ENCODE measurements at places on chromosomes 6 and 20. TPM values are rescaled to one million over a fixed set of nuclear protein-coding genes. Genes with fewer than 3 reads are reported as not detected.

Gene BPIFB4
- not detected for total RNA-seq

GRCh38 chr20:50041246-50041873, 58.6 kb downstream of the SNAI1 start:
- no peaks in the 10 kb centered on the region for H3K36me3 ChIP-seq
- no peaks in the 10 kb centered on the region for H3K27me3 ChIP-seq
- peak overlapping the region; percentile 32 for H3K4me3 ChIP-seq
- peak overlapping the region; percentile 86 for H3K27ac ChIP-seq
- peaks cover 12% of the 10 kb centered on the region for H3K4me1 ChIP-seq

Gene SAPCD1
- 11.1 TPM for total RNA-seq

DNA sequence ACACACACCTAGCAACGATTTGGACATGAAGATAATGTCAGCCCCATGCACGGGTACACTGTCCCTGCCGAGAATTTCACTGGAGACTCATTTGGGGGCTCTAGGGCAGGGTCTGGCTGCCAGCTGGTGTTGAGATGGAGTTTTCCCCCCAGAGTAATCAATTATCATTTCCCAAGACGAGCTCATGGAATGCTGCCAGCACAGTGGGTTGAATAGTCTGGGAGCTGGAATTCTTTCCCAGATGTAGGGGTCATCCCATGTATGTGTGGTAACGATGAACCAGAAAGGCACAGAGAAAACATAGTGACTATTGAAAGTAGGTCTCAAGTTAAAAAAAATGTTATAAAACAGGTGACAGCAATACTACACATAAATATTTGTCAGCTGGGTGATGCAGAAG, 579.9 kb downstream of the MAFB start:
- H3K4me1 ChIP-seq: no peaks in the 10 kb centered on the region
- no peak for DNase-seq
- no peaks in the 10 kb centered on the region for H3K27me3 ChIP-seq
- no peak overlapping the region for H3K4me3 ChIP-seq

Gene PI16
- 1.1 TPM for total RNA-seq

Gene ULBP3
- total RNA-seq: 0.69 TPM

DNA sequence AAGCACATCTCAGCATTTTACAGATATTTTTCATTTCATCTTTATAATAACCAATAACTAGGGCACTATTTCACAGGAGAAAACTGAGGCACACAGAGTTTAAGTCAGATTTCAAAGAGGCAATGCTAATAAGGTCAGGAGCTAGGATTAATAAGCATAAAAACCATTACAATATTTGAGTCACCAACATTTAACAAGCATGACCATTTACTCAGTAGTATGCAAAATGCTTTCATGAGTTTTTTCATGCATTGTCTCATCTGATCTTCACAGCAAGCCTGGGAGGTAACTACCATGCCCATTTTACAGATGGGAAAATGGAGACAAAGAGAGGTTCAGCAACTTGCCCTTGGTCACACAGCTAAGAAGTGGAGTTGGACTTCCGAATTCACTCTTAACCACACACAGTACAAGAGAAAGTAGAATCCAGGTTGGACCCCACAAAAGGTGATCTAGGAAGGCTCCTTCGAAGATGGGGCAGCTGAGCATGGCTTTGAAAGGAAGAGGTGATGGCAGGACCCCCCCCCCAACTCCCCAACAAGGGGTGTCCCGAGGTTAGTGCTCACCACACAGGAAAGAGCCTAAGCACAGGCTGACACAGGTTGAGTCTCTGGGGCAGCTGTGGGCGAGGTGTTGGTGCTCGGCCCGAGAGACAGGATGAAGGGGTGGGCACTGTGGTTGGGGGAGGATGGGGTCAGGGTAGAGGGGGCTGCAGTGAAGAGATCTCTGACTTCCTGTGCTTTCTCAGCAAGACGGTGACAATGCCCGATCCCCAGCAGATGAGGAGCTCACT, 108.8 kb downstream of the PREX1 start:
- peaks cover under 1% of the 10 kb centered on the region for H3K36me3 ChIP-seq
- no peaks in the 10 kb centered on the region for H3K27me3 ChIP-seq
- H3K27ac ChIP-seq: no peak overlapping the region
- no peak overlapping the region for H3K4me3 ChIP-seq
- H3K4me1 ChIP-seq: peaks cover 95% of the 10 kb centered on the region
- peak; percentile 31 for DNase-seq

GRCh38 chr6:34065466-34066217, 80.2 kb downstream of the GRM4 start:
- H3K4me3 ChIP-seq: no peak overlapping the region
- no peaks in the 10 kb centered on the region for H3K4me1 ChIP-seq
- H3K27me3 ChIP-seq: no peaks in the 10 kb centered on the region
- DNase-seq: no peak

GRCh38 chr20:2507875-2508630, 662 bp downstream of the ZNF343 start:
- H3K27ac ChIP-seq: peak overlapping the region; percentile 77
- no peaks in the 10 kb centered on the region for H3K27me3 ChIP-seq
- H3K4me3 ChIP-seq: peak overlapping the region; percentile 91
- H3K36me3 ChIP-seq: no peaks in the 10 kb centered on the region
- H3K4me1 ChIP-seq: peaks cover 8% of the 10 kb centered on the region
- no peak for DNase-seq

DNA sequence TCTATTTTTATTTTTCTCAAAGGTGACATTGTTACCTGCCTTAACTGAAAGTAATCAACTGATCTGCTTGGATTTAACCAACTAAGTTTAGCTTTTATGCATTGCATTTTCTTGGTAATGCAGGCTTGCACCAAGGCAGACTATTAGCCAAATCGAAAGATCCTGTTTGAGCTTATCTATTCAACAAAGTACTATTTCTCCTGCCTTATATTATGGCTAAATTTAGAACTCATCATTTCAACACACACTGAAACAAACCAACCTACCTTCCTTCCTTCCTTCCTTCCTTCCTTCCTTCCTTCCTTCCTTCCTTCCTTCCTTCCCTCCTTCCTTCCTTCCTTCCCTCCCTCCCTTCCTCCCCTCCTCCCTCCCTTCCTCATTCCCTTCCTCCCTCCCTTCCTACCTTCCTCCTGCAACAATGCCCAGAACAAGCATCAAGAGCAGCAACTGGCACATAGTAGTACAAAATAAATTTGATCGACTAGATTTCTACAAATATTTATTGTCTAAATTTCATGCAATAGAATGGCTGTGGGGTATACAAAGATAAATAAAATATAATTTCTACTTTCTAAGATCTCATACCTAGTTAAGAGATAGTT, 17.0 kb upstream of the RNF182 start:
- H3K27me3 ChIP-seq: no peaks in the 10 kb centered on the region
- no peaks in the 10 kb centered on the region for H3K36me3 ChIP-seq
- DNase-seq: no peak
- H3K4me1 ChIP-seq: no peaks in the 10 kb centered on the region

DNA sequence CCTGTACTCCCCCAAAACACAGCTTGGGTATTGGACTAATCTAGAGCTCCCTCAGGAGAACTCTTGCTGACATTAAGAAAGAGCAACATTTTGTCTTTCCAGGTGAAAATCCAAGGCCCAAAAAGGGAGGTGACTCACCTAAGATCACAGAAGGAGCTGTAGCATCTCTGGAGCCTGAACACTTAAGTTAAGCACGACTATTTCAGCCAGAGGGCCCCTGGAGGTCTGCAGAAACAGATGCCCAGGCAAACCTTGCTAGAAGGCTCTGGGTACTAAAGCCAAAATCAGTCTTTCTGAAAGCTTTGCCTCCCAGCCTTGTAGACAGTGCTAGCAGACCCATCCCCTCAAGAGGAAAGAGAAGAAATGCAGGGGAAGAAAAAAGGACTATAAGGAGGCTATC, 8.8 kb downstream of the EDN1 start:
- H3K4me3 ChIP-seq: no peak overlapping the region
- no peaks in the 10 kb centered on the region for H3K4me1 ChIP-seq
- H3K27ac ChIP-seq: no peak overlapping the region
- no peaks in the 10 kb centered on the region for H3K27me3 ChIP-seq
- H3K36me3 ChIP-seq: no peaks in the 10 kb centered on the region

GRCh38 chr6:74250161-74250818, 554.3 kb downstream of the CD109 start:
- no peaks in the 10 kb centered on the region for H3K27me3 ChIP-seq
- H3K4me3 ChIP-seq: no peak overlapping the region
- H3K4me1 ChIP-seq: no peaks in the 10 kb centered on the region
- no peak overlapping the region for H3K27ac ChIP-seq

Gene LINC00237
- total RNA-seq: not detected

DNA sequence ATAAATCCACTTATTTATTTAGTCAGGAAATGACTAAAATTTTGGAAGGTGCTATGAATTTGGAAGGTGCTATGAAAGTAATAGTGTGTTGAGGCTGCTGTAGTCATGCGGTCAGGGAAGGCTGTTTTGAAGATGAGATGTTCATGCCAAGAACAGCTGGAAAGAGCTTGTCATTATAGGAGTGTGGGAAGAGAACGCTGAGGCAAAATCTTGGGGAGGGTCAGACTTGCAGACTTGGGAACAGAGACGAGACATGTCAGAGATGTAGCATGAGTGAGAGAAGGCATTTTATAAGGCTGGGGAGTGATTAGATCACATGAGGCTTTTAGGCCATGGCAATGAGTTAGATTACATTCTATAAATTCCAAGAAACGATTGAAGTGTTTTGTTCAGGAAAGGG, 124.0 kb upstream of the B3GAT2 start:
- no peaks in the 10 kb centered on the region for H3K36me3 ChIP-seq
- no peak overlapping the region for H3K4me3 ChIP-seq
- no peak overlapping the region for H3K27ac ChIP-seq

- DNase-seq: no peak
- no peak overlapping the region for H3K4me3 ChIP-seq
- H3K27me3 ChIP-seq: no peaks in the 10 kb centered on the region
- H3K36me3 ChIP-seq: no peaks in the 10 kb centered on the region
- H3K27ac ChIP-seq: no peak overlapping the region
- H3K4me1 ChIP-seq: no peaks in the 10 kb centered on the region
Observed at GRCh38 chr6:125031385-125031784, 69.1 kb downstream of the RNF217 start.

GRCh38 chr20:61662226-61662967, 403.3 kb downstream of the TAF4 start:
- no peak overlapping the region for H3K4me3 ChIP-seq
- H3K36me3 ChIP-seq: no peaks in the 10 kb centered on the region
- H3K27me3 ChIP-seq: no peaks in the 10 kb centered on the region
- H3K4me1 ChIP-seq: no peaks in the 10 kb centered on the region
- DNase-seq: no peak

Gene TBXT
- total RNA-seq: not detected

GRCh38 chr6:88166493-88167351, 575 bp upstream of the CNR1 start:
- peak; percentile 79 for DNase-seq
- no peaks in the 10 kb centered on the region for H3K36me3 ChIP-seq

GRCh38 chr6:25369036-25369432, 89.9 kb downstream of the CARMIL1 start:
- H3K36me3 ChIP-seq: no peaks in the 10 kb centered on the region
- H3K27ac ChIP-seq: no peak overlapping the region
- H3K4me3 ChIP-seq: no peak overlapping the region
- H3K27me3 ChIP-seq: no peaks in the 10 kb centered on the region

DNA sequence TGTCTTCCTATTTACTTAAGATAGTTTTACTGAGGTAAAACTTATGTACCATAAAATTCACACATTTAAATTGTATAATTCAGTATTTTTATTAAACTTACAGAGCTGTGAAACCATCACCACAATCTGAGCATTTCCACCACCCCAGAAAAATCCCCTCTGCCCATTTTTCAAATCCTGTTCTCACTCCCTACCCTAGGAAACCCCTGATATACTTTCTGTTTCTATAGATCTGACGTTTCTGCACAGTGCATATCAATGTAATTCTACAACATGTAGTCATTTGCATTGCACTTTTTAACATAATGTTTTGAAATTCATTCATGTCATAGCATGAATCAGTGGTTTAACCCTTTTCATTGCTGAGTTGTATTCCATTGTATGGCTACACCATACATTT, 96.7 kb upstream of the OPRM1 start:
- H3K4me1 ChIP-seq: no peaks in the 10 kb centered on the region
- no peaks in the 10 kb centered on the region for H3K36me3 ChIP-seq
- DNase-seq: no peak

Gene AGER
- total RNA-seq: 38.8 TPM

Data from B cell (primary cell).